ENCODE measurements at places on chromosomes 7 and 10.

DNA sequence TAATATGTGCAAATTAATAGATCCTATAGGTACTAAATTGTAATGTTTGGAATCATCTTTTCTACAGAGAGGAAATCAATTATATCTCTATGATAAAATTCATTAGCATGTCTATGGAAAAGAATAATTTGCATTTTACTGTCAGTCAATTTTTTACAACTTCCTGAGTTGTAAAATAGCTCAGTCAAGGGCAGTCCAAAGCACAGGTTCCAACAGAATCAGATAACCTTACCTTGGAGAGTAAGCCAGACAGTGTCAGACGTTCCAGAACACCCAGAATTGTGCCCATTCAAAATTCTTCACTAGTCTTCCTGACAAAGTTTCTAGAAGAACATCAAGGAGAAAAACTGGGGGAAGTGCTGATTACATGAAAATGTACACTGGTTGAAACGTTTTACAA lies 31.1 kb upstream of the IMMP2L start:
- no peak for DNase-seq

GRCh38 chr10:72248468-72249151 lies 25.1 kb upstream of the DDIT4 start:
- peak; percentile 6 for DNase-seq

- DNase-seq, result no peak
These were observed 3.2 kb downstream of the MAFK start for GRCh38 chr7:1533547-1534329.

- DNase-seq, result no peak
These were observed 75.5 kb downstream of the HIPK2 start for GRCh38 chr7:139702313-139702731.
